Psoas muscle (tissue), 8 donors: ENCODE measurements at places on chromosomes 4 and X. TPM values are rescaled to one million over a fixed set of nuclear protein-coding genes. Genes with fewer than 3 reads are reported as not detected.

DNA sequence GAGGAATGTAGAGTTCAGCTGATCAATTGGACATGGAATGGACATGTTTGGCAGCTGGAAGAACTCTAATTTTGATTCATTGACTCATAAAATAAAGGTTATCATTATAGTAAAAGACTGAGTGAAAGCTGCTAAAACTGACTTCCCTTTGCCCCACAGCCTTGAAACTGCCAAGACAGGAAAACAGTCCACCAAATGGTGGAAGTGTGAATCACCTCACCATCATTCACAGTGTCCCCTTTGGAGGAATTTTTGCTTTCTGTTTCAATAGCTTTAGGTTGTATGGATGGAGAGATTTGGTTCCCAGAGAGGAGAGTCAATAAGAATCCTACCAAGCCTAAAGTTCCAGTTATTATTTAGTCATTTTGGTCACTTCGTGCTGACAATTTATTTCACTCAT lies 20.8 kb upstream of the FREM3 start:
- DNase-seq = no peak

- no peak for DNase-seq
These were observed 357.5 kb upstream of the SMIM31 start for GRCh38 chr4:164396439-164396838.

DNA sequence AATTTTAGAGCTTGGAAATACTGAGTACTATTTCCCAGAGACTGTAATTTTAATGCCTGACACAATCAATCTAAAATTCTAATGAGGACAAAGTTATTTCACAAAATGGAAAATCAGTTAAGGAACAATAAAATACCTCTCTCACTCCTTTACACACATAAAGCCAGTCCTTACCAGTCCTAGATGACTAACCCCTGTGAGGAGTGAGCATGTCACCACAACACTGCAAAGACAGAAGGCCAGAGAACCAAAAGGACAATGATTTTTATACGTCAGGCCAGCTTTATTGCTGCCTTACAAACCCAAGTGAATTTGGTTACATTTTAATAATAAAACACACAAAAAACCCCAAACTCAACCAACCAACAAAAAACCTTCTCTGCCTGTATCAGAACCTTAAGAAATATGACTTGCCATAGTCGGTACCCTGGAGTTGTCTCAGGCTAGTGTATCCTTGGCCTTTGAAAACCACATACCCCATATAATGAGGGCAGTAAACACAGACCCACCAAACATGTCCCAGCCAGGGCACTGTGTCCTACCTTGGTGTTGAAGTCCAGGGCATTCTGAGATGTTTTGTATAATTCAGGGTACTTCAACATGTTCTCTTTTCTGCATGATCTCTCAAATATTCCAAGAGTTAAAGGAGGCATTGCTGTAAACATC lies 57.6 kb downstream of the SHISA3 start:
- DNase-seq = no peak

- DNase-seq = no peak
These were observed 14.1 kb upstream of the TMEM131L start for GRCh38 chr4:153451911-153452657.

CSAG1 gene
- total RNA-seq = not detected
